Heart left ventricle (tissue), 16 donors: ENCODE measurements at places on chromosomes 2 and 18.

DNA sequence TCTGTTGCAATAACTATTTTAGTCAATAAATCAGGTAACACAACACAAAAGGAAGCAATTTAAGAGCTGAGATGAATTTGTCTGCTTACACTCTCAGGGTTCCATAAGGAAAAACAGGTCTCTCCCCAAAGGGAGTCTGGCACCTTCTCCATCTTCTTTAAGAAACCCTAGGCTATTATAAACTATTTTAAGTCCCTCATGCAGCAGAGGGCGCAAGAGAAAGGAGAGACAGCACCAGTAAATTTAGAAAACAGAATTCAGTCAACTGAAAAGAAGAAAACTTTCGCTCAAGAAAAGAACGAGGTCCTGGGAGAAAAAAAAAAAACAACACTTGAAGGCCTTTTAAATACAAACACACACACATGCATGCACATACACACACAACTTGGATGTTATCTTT, 19.1 kb downstream of the SULT1C4 start:
- no peak for DNase-seq

GRCh38 chr2:236618370-236618769, 48.7 kb downstream of the ACKR3 start:
- DNase-seq = no peak

DNA sequence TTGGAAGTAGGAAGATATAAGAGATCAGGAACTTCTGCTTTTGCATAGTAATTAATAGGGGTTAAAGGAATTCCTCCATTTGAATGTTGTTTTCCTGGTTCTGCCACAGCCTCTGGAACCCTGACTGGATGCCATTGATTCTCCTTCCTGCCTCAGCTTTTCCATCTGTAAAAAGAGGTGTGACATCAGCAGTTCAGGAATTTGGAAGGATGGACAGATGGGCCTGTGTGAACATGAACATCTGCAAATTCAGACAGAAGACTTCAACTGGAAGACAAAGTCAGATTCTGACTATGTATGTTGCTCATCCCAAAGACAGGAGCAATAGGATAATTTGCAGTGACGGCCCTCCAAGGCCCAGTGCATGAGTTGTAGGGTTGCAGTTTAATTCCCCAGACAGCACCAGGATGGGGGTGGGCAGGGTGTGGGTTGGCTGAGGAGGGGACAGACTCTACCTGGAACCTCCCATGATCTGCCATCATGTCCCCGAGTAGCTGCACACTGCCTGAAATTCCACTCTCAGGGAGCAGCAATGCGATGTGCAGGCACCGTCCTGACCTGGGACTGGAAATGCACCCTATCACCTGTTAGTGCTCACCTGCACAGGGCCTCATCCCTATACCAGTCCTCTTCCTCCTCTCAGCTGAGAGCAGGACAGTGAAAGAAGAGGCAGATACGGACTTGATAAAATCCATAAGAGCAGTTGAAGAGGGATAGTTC, 98.9 kb upstream of the EPAS1 start:
- no peak for DNase-seq

- no peak for DNase-seq
These were observed 139.7 kb downstream of the LRP2 start for GRCh38 chr2:169222665-169223064.

DNA sequence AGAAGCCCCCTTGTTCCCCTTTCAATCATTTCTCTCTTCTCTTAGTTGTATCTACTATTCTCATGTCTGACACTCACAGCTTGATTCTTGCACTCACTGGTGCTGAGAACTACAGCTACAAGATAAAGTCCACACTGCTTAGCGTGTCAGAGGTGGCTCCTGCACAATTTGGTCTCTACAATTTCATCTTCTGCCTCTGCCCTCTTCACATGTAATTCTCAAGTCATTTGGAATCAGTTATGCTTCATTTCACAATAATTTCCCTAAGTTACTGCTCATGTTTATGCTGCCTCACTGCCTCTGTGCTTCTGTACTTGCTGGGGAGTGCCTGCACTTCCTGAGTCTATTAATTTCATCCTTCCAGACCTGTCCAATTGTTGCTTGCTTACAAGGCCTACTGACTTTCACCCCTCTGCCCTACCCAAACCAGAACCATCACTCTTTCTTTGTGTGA, 11.6 kb upstream of the NAB1 start:
- no peak for DNase-seq

- DNase-seq = no peak
These were observed 37.4 kb downstream of the ANKMY1 start for GRCh38 chr2:240520130-240520973.

DNA sequence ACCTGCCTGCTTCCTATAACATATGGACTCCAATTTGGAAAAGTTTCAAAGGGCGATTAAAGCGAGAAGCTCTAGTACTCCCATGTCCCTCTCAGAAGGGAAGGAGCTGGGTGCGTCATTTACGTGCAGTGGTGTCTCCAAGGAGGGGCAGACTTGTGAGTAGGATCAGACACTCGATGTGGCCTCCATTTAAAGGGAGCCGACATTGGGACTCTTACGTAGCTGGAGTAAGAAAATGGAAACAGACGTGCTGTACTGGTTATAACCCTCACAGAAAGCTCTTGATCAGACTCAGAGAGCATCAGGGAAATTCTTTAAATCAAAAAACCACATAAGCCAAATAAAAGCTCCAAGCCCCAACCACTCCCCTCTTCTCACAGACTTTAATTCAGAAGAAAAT, 198.5 kb downstream of the KLHL29 start:
- DNase-seq = no peak

GRCh38 chr2:235171550-235172031, 219.8 kb downstream of the SH3BP4 start:
- DNase-seq = no peak

GRCh38 chr2:240538031-240538780, 19.6 kb downstream of the ANKMY1 start:
- no peak for DNase-seq

- DNase-seq = peak; percentile 53
These were observed 126.2 kb upstream of the LGALSL start for GRCh38 chr2:64327510-64328414.

- DNase-seq = no peak
These were observed 297.9 kb downstream of the RDH14 start for GRCh38 chr2:18262601-18263000.

DNA sequence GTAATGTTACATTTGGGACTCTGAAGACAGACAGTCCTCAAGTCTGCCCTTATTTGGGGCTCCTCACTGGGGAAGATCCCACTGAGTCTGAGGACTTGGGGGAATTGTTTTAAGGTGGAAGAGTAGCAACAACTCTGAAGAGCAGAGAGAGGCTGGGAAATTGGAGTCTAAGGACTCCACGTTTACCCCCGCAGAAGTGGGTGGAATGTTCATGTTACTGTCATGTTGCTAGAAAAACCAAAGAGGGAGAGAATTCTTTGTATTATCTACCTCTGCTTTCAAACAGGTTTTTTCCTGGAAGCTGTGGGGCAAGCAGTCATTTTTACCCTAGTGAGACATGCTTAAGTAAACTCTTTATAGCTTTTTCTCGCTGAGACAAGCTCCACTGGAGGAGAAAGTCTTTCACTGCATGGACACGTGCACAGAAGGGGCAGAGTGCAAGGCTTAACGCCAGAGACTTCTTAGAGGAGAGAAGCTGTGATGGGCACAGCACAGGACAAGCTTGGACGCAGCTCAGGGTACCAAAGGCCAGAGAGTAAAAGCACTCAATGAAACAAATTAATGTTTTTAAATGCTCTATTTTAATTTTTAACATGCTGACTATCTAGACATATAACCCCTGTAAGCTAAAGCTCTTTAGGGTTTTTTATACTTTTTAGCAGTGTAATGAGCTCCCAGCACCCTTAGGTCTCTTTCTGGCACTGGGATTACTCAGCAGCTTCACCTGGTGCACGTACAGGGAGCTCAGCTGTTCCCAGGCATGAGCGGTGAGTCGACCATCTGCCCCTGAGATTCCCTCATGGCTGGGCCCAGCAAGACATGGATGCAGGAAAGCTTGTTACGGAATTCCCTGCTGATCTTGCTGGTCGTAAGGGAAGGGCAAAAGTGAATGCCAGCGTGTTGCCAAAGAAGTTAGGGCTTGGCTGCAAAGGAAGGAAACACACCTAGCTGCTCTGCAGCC, 54.5 kb upstream of the BIN1 start:
- DNase-seq = no peak

- DNase-seq = no peak
These were observed 30.7 kb downstream of the MAPK4 start for GRCh38 chr18:50590593-50590992.

DNA sequence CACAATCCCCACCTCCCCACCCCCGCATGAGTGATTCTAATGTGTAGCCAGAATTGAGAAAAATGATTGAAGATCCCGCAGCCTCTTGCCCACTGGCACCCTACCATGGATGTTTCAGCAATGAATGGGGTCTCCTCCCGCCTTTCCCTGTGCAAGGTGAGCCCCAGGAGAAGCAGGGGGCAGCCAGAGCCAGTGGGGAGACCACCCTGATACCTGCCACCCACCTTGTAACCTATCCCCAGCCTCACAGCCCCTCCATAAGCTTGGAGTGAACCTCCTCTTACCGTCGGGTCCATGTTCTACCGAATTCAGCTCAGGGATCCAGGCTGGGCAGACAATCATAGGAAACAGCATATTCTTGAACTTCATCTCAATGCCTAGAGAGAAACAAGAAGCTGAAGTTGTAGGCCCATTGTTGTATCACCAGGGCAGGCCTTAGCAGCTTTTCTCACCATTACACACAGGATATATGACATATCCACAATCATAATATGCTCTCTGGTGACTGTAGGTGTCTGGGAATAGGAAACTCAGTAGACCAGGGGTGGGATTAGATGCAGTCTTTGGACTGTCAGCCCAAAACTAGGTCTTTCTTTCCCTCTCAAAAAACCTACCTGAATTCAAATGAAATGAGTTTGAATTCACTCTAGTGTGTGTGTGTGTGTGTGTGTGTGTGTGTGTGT, 30.9 kb downstream of the XDH start:
- no peak for DNase-seq

- DNase-seq = no peak
These were observed 55.1 kb upstream of the RAPGEF4 start for GRCh38 chr2:172680436-172681068.
